ENCODE measurements at places on chromosomes 7 and 10. TPM values are rescaled to one million over a fixed set of nuclear protein-coding genes. Genes with fewer than 3 reads are reported as not detected.

TRPV5 gene
- total RNA-seq = not detected

STEAP2 gene
- total RNA-seq = 2.0 TPM

MKX gene
- total RNA-seq = 0.49 TPM

HPSE2 gene
- 0.25 TPM for total RNA-seq

DEPP1 gene
- total RNA-seq = 3.4 TPM

TMEM273 gene
- total RNA-seq = 1.2 TPM

NPC1L1 gene
- total RNA-seq = not detected

SRRT gene
- total RNA-seq = 30.7 TPM

PILRA gene
- total RNA-seq = 1.2 TPM

EXOC6 gene
- total RNA-seq = 91.5 TPM

IQUB gene
- 2.0 TPM for total RNA-seq

PRKCQ gene
- total RNA-seq = 2.2 TPM

FOXI2 gene
- total RNA-seq = not detected

ZNF3 gene
- 32.9 TPM for total RNA-seq

IL6 gene
- not detected for total RNA-seq

H2BK1 gene
- not detected for total RNA-seq

GRM3 gene
- 86.5 TPM for total RNA-seq

SCART1 gene
- total RNA-seq = 0.49 TPM

PTPRE gene
- 11.3 TPM for total RNA-seq

TDRD1 gene
- total RNA-seq = 0.25 TPM

ELMO1 gene
- 59.3 TPM for total RNA-seq

EFCAB10 gene
- 2.7 TPM for total RNA-seq

CEP55 gene
- total RNA-seq = 1.7 TPM

FAM25A gene
- not detected for total RNA-seq

METTL27 gene
- total RNA-seq = 0.49 TPM

MMP21 gene
- total RNA-seq = 0.25 TPM

ETV1 gene
- 34.4 TPM for total RNA-seq

NEUROG3 gene
- total RNA-seq = not detected

LRRC27 gene
- 13.5 TPM for total RNA-seq

PAPOLB gene
- total RNA-seq = 0.74 TPM

SPDYE5 gene
- not detected for total RNA-seq

TFR2 gene
- 3.9 TPM for total RNA-seq

TSPAN33 gene
- 3.9 TPM for total RNA-seq

CTAGE8 gene
- 0.25 TPM for total RNA-seq
